ENCODE measurements at places on chromosomes 11 and 22.

- no peak for DNase-seq
These were observed 26.1 kb upstream of the TTLL12 start for GRCh38 chr22:43213051-43213450.

DNA sequence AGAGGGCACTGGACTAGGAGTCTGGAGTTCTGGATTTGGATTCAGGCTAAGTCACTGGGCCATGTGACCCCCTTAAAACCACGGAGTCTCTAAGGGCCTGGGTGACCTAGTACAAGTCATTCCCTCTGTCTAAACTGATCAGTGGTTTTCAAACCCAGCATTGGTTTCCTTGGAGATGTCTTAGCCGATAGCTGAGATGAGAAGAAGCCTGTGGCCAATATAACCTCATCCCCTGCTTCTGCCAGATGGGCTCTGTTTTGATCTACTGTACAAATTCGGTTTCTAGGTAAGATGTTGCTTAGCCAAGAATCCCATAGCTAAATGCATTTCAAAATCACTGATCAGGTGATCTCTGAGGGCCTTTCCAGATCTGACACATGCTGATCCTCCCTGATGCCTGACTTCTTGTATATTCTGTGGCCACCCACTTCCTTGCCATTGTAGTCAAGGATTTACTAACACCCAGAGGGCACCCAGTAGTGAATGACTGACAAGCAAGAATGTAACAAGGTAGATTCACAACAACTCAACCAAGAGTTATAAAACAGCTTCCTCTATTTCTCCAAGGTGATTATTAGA is 53.1 kb downstream of the GALNT18 start:
- DNase-seq: no peak

- no peak for DNase-seq
These were observed 350.1 kb downstream of the GUCY1A2 start for GRCh38 chr11:106668147-106668546.

DNA sequence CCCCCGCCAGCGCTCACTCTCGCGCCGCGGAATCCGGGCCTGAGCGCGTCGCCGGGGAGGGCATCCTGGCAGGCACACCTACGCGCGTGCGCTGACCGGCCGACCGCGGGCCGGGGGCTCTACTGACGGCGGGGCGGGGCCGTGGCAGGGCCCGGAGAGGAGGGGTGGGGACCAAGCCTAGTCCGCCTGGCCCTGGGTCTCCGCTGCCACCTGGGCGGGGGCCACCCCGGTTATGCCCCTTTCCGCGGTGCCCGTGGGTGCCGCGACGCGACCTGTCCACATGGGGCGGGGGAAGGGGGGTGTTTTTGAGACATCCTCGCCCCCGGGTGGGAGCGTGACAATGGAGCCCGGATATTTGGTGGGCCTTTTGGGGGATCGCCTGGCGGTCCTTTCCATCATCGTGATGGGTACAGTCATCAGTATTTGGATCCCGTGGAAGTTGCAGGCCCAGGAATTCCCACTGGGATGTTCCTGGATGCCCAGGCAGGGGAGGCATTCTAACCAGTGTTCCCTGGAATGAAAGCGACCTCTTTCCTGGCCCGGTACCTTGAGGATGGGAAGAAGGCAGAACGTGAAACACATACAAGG is 2.2 kb downstream of the NCAM1 start:
- DNase-seq: no peak

DNA sequence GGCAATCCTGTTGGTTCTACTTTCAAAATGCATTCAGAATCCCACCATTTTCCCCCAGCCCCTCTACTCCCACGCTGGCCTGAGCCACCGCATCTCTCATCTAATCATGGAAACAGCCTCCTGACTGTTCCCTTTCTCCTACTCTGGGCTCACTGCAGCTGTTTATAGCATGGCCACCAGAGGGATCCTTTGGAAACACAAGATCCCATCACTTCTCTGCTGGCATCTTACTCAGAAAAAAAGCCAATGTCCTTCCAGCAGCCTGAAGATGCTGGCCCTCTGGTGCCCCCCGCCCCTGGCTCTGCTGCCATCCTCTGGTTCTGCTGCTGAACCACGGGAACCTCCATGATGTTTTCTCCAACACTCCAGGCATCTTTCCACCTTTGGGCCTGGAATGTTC is 11.1 kb downstream of the MS4A8 start:
- no peak for DNase-seq
